ENCODE measurements at places on chromosomes 2 and 18. TPM values are rescaled to one million over a fixed set of nuclear protein-coding genes. Genes with fewer than 3 reads are reported as not detected.

DNA sequence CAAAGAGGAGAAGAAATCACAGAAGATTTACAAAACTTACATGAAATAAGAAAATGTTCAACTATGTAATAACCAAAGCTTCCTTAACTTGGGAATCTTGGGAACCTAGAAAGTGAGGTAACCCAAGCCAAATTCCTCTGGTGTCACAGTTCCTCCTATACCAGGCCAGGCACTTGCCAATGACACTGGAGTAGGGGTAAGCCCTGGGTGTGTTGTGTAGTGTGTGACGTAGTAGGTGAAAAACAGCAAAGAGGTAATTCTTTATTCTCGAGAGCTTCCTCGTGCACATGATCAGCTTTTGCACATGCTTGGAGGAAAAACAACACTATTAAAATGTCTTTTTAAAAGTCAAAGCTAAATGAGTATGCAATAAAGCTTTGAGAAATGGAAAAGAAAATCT lies 118.0 kb downstream of the METTL8 start:
- no peaks in the 10 kb centered on the region for H3K36me3 ChIP-seq
- no peak for DNase-seq
- H3K4me1 ChIP-seq = peaks cover 6% of the 10 kb centered on the region
- H3K27ac ChIP-seq = no peak overlapping the region
- no peak overlapping the region for H3K4me3 ChIP-seq

DNA sequence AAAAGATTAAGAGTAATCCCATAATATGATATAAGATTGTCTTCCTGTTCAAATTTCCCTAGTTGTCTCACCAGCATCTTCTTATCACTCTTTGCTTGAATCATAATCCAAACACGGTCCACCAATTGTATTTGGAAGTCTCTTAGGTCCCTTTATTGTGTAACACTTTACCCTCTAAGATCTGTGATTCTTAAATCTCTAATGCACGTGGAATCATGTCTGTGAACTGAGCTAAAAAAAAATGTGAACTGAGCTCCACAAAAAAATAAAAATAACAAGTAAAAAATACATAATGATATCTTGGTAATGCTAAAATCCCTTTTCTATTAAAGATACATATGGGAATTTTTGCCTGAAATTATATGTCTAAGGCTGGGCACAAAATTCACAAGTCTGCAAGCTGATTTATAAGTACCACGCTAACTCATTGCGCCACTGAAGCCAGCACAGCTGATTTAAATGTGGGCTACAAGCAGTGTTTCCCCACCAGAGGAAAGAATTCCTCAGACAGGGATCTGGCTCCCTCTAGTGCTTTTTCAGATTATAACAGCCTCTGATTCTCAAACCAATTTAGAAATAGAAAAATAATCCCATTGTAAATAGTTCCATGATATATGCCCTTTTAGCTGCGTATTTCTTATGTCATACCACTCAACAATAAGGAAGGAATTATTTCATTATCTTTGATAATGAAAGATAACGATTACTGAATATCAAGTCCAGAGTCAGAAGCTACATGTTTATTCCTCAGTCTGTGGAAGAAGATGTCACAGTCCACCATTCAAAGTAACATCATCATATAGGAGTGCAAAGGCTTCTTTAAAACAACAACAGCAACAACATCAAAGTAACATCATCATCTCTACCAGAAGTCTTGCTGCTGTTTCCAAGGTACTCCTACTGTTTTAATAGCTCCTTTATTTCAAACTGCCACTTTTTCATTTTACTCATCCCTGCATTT lies 22.9 kb downstream of the RBM43 start:
- H3K27me3 ChIP-seq = no peaks in the 10 kb centered on the region
- no peak for DNase-seq
- no peak overlapping the region for H3K27ac ChIP-seq
- H3K4me1 ChIP-seq = no peaks in the 10 kb centered on the region
- H3K4me3 ChIP-seq = no peak overlapping the region

GRCh38 chr18:50405582-50406271 lies 30.9 kb downstream of the SKA1 start:
- no peaks in the 10 kb centered on the region for H3K36me3 ChIP-seq
- DNase-seq = no peak
- H3K27ac ChIP-seq = no peak overlapping the region

DNA sequence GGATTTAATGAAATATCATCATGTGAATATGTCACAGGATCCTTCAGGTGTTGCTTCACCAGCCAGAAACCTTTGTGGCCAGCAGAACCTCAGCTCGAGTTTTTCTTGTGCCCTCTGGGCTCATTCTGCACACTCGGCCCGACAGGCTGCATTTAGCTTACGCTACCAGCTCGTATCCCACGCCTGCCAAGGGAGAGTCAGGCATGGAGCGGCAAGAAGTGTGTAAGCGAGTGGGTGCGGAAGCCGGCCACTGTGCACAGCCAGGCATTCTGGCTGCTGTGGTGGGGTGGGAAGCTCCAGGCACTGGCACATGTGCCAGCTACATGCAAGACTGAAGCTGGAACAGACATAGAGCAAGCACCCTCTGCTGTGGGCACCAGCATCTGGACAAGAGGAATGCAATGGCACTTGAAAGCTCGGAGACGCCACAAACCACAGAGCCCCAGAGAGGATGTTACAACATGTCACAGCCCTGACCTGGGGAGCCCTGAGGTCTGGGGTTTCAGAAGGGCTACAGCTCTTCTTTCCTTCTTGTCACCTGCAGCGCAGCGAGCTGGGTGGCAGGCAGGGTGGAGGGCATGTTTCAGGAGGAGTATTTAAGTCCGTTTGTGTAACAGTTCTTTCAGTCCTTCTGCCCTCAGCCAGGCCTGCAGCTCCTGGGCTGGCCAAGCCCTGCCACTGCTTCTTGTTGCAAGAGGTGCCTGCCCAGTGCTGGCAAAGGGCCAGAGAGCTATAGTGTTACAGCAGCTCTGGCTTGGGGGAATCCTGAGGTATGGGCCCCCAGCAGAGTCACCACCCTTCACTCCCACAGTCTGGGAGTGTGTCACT lies 257.3 kb upstream of the HNMT start:
- no peak overlapping the region for H3K27ac ChIP-seq
- no peaks in the 10 kb centered on the region for H3K4me1 ChIP-seq
- no peak for DNase-seq
- no peaks in the 10 kb centered on the region for H3K27me3 ChIP-seq

GRCh38 chr2:221085341-221085900 lies 486.7 kb downstream of the EPHA4 start:
- no peak for DNase-seq
- H3K27me3 ChIP-seq = no peaks in the 10 kb centered on the region
- no peaks in the 10 kb centered on the region for H3K36me3 ChIP-seq
- H3K27ac ChIP-seq = no peak overlapping the region

DNA sequence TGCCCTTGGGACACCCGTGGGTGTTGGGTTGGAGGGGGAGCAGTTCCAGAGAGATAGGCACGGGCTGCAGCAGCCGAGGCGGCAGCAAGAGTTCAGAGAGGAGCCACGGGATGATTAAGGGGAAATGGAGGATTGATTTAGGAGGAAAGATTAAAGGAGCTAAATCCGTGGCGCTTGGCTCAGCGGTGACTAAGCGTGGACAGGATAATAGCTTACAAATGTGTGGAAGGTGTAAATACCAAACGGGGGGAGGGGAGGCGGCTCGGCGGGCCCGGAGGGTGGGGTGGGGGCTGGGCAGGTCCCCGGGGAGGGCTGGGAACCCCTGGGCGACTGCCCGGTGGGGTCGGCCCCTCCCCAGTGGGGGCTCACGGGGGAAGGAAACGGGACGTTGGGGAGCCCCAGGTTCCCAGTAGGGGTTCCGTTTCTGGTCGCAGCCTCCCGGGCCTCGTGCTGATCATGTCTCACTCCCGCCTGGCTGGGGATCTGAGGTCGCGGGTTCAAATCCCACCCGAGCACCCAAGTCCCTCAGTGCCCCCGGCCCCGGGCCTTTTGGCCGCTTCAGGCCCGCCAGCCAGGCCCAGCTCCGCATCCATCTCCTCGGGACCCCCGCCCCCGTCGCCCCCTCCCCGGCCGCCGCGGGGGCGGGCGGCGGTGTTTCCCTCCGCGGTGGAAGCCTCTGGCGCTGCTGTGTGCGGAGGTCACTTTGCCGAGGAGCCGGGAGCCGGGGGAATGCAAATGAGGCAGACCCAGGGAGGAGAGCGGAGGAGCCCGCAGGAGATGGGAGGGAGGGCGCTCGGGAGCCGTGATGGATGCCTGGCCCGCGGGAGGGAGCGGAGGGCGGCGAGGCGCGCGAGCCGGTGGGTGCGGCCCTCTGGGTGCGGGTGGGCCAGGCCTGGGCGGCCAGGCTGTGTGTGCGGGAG lies 8.1 kb downstream of the ASIC4 start:
- DNase-seq = no peak
- H3K36me3 ChIP-seq = no peaks in the 10 kb centered on the region
- H3K27ac ChIP-seq = no peak overlapping the region
- H3K4me3 ChIP-seq = no peak overlapping the region
- no peaks in the 10 kb centered on the region for H3K4me1 ChIP-seq
- no peaks in the 10 kb centered on the region for H3K27me3 ChIP-seq

DNA sequence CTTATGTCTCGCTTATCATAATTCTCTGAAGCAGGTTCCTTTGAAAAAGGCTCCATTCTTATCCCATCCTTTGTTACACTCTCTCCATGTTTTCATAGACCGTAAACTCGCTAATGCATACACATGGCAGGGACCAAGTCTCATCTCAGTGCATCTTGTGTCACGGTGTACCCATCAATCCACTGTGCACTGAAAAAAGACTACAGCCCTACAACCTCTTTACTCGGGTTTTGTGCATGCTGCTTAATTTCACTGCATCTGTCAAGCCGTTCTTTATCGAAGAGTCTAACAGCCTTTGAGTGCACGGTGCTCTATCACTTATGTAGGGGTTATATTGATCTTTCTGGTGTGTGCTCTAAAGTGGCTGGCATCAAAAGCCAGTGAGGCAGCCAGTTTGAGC lies 302.9 kb upstream of the ERBB4 start:
- no peak overlapping the region for H3K27ac ChIP-seq
- H3K4me3 ChIP-seq = no peak overlapping the region
- DNase-seq = no peak
- H3K27me3 ChIP-seq = no peaks in the 10 kb centered on the region
- H3K36me3 ChIP-seq = no peaks in the 10 kb centered on the region

- no peak overlapping the region for H3K27ac ChIP-seq
- H3K4me3 ChIP-seq = no peak overlapping the region
- DNase-seq = peak; percentile 33
- no peaks in the 10 kb centered on the region for H3K27me3 ChIP-seq
- no peaks in the 10 kb centered on the region for H3K4me1 ChIP-seq
Measured at GRCh38 chr2:120614901-120615300, 120.8 kb upstream of the GLI2 start.

GRCh38 chr18:408367-408766 lies 92.1 kb downstream of the COLEC12 start:
- no peak overlapping the region for H3K27ac ChIP-seq
- no peaks in the 10 kb centered on the region for H3K4me1 ChIP-seq
- no peaks in the 10 kb centered on the region for H3K27me3 ChIP-seq
- H3K36me3 ChIP-seq = no peaks in the 10 kb centered on the region
- no peak for DNase-seq

DNA sequence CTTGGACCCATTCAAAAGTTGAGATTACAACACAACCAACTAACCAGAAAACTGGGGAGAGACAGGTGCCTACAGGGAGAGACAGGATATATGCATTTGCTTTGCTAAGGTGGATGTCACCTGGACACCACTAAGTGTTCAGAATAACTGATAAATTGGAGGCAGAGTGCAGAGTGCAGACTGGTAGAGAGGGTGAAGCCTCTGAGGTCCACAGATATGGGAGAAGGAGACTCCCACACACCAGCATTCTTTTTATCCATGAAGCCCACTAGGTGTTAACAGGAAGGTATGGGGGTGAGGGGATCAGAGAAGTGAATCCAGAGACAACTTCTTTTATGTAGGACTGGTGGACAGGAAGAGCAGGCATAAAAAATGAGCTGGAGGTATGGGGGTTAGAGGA lies 1310.0 kb upstream of the ZEB2 start:
- no peaks in the 10 kb centered on the region for H3K27me3 ChIP-seq
- no peak overlapping the region for H3K27ac ChIP-seq
- H3K36me3 ChIP-seq = no peaks in the 10 kb centered on the region
- no peak overlapping the region for H3K4me3 ChIP-seq
- H3K4me1 ChIP-seq = no peaks in the 10 kb centered on the region

RGPD3 gene
- not detected for total RNA-seq

HOXD12 gene
- not detected for total RNA-seq

GREB1L gene
- 5.1 TPM for total RNA-seq

SLC9A2 gene
- not detected for total RNA-seq

CIB4 gene
- total RNA-seq = not detected
